ENCODE measurements at places on chromosomes 3 and 15. TPM values are rescaled to one million over a fixed set of nuclear protein-coding genes. Genes with fewer than 3 reads are reported as not detected.
A peak's percentile ranks its signal among the peaks of the same experiment; 100 is the strongest.

DNA sequence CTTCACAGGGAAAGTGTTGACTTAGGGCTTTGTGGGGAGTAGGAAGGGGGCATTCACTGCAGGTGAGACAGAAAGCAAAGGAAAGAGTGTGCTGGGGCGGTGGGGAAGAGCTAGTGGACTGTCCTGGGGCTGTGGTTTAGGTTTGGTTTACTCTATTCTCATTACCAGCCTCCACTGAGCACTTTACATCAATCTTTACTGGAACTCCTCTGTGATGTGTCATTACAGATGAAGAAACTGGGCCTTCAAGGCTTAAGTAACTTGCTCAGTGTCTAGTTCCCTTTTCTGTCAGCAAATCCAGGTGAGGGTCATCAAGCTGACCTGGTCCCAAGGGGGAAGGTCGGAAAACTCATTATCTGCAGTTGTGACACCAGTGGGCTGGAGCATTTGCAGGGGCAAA lies 120.2 kb upstream of the PFN2 start:
- no peak for DNase-seq
- H3K4me3 ChIP-seq: no peak overlapping the region
- no peaks in the 10 kb centered on the region for H3K27me3 ChIP-seq
- peaks cover 3% of the 10 kb centered on the region for H3K4me1 ChIP-seq
- no peaks in the 10 kb centered on the region for H3K36me3 ChIP-seq

DNA sequence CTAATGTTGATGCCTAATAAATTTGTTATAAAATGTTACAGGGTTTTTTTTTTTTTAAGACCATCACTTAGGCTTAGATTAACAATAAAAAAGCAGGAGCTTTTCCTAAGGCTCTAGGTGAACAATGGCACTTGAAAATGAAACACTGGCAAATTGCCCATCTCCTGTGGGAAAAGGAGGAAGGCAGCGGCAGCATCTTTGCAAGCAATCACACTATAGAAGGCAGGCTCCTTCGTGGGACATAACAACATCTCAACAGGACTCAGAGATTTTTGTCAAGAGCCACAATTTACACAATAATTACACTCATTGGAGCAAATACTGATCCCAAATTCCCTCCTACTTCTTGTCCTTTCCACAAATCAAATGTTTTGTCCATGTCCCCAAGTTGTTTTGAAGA lies 646.7 kb downstream of the ROBO2 start:
- H3K4me3 ChIP-seq: no peak overlapping the region
- DNase-seq: no peak
- H3K4me1 ChIP-seq: no peaks in the 10 kb centered on the region
- no peak overlapping the region for H3K27ac ChIP-seq

DNA sequence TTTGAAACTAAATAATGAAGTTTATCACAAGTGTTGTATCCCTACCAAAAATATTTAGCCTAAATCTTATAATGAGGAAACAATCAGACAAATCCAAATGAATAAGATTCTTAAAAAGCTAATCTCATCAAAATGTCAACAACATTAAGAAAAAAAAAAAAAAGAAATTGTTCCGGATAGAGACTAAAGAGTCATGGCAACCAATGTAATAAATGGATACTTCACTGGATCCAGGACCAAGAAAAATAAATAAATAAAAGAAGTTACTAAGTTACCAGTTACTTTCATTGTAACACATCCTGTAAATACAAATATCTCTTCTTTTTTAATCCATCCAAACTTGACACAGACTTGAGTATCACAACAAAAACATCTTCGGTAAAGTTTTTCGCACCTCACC lies 607 bp downstream of the MRPL47 start:
- H3K4me1 ChIP-seq: peaks cover 9% of the 10 kb centered on the region
- peak overlapping the region; percentile 99 for H3K27ac ChIP-seq
- peaks cover 7% of the 10 kb centered on the region for H3K36me3 ChIP-seq
- DNase-seq: no peak

- peak; percentile 62 for DNase-seq
- H3K36me3 ChIP-seq: no peaks in the 10 kb centered on the region
- peak overlapping the region; percentile 81 for H3K27ac ChIP-seq
- no peak overlapping the region for H3K4me3 ChIP-seq
- H3K4me1 ChIP-seq: peaks cover 7% of the 10 kb centered on the region
Observed at GRCh38 chr3:134601539-134602439, 49.0 kb downstream of the KY start.

DNA sequence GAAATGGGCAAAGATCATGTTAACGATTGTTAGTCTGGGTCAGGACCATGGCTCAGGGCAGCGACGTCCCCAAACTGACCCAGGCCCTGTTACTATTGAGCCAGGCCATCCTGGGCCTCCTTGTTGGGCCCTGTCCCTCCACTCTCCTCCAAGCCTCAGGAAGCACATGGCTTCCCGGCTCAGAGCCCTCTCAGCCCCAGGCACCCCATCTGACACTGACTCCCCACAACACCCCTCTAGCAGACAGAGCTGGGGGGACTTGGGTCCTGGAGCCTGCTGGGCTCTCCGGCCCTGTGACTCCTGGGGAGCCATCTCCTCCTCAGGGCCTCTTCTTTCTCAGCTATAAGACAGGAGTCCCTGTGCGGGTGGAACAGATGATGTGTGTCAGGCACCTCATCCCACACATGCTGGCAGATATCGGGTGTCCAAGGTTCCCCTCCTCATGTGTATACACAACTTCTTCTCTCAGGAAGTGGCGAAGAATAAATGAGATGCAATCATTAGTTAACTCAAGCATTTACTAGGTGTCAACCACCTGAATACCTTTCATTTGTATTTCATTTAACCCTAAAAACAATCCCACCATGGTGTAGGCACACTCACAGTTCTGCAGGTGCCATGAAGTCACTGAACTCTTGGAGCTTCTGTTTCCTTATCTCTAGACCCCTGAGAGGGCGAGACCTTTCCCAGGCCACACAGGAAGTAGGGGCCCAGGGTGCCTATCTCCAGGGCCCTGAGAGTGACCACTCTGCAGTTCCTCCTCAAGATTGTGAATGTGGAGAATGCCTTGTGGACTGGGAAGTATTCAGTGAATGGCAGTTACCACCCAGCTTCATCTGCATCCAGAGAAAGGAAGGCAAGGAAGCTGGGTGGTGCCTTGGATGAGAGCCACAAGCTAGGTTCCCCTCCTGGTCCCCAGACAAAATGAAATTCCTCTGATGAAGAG lies 282.5 kb upstream of the TLE3 start:
- no peak overlapping the region for H3K27ac ChIP-seq
- peaks cover 20% of the 10 kb centered on the region for H3K4me1 ChIP-seq
- no peaks in the 10 kb centered on the region for H3K36me3 ChIP-seq
- peaks cover 44% of the 10 kb centered on the region for H3K27me3 ChIP-seq

GRCh38 chr3:71859123-71859519 lies 74.2 kb upstream of the PROK2 start:
- H3K36me3 ChIP-seq: no peaks in the 10 kb centered on the region
- no peak for DNase-seq
- peaks cover 27% of the 10 kb centered on the region for H3K27me3 ChIP-seq

- H3K27ac ChIP-seq: no peak overlapping the region
- no peaks in the 10 kb centered on the region for H3K36me3 ChIP-seq
- H3K4me3 ChIP-seq: no peak overlapping the region
- H3K4me1 ChIP-seq: no peaks in the 10 kb centered on the region
- DNase-seq: no peak
- H3K27me3 ChIP-seq: peaks cover 27% of the 10 kb centered on the region
Observed at GRCh38 chr15:92028389-92028724, 174.8 kb downstream of the SLCO3A1 start.

DNA sequence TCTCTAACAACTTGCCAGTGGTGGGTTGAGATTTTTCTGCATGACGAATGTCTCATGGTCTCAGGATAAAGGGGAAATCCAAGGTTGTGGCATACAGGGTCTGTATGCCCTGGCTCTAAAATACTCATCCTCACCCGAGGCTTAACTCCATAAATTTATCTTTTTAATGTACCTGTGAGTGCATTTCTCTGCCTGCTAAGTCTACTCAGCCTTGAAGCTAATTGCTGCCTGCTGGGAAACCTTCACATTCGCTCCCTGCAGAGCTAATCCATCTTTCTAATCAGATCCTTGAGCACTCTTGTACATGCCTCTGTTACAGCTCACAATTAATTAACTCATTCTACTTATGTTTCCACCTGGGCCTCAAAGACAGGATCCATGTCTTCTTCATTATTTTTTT lies 93.8 kb downstream of the CMSS1 start:
- no peaks in the 10 kb centered on the region for H3K27me3 ChIP-seq
- peaks cover 2% of the 10 kb centered on the region for H3K36me3 ChIP-seq
- DNase-seq: no peak
- H3K4me1 ChIP-seq: peaks cover 53% of the 10 kb centered on the region

GRCh38 chr15:31051496-31052080 lies 49.9 kb downstream of the TRPM1 start:
- peaks cover 9% of the 10 kb centered on the region for H3K27me3 ChIP-seq
- peaks cover under 1% of the 10 kb centered on the region for H3K4me1 ChIP-seq
- H3K27ac ChIP-seq: no peak overlapping the region
- DNase-seq: no peak
- no peaks in the 10 kb centered on the region for H3K36me3 ChIP-seq

GRCh38 chr3:188196232-188196990 lies 42.5 kb downstream of the LPP start:
- no peak overlapping the region for H3K4me3 ChIP-seq
- peaks cover 7% of the 10 kb centered on the region for H3K36me3 ChIP-seq
- DNase-seq: no peak

DNA sequence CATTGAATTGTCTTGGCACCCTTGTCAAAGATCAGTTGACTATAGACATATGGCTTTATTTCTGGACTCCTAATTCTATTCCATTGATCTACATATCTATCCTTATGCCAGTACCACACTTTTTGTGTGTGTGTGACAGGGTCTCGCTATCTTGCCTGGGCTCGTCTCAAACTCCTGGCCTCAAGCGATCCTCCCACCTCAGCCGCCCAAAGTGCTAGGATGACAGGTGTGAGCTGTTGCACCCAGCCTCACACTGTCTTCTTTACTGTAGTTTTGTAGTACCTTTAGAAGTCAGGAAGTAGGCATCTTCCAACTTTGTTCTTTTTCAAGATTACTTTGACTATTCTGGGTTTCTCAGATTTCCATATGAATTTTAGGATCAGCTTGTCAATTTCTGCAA lies 24.3 kb downstream of the CDAN1 start:
- H3K27ac ChIP-seq: no peak overlapping the region
- H3K4me3 ChIP-seq: no peak overlapping the region
- peaks cover 2% of the 10 kb centered on the region for H3K4me1 ChIP-seq
- no peak for DNase-seq

DNA sequence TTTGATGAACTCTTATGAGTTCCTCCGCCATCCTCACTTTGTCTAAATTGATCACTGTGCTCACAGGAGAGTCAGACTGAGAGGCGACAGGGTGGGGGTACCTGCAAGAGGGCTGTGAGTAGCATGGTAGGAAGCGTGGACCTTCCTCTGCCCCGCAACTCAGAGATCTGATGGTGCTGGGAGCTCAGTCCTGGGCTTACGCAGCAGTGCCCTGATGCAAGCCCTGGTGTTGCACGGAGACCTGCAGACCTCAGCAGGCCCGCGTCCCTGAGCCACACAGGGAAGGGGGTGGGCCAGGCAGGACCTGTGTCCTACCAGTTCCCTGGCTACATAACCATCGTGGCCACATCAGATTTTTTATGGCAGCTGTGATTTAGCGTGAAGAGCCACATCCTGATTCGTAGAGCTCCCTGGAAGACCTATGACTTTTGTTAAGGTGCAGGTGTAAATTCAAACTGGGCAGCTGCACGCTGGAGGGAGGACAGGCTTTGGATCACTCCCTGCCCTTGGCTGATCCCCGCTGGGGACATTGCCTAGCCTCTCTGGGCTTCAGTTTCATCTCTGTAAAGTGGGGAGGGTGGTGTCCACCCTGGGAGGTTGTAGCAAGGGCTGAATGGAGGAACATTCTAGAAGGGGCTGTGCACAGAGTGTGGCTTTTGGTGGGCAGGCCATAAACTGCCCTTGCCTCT lies 176.1 kb downstream of the KLF13 start:
- no peak for DNase-seq
- H3K4me1 ChIP-seq: no peaks in the 10 kb centered on the region
- H3K36me3 ChIP-seq: no peaks in the 10 kb centered on the region
- H3K4me3 ChIP-seq: no peak overlapping the region
- no peak overlapping the region for H3K27ac ChIP-seq

DNA sequence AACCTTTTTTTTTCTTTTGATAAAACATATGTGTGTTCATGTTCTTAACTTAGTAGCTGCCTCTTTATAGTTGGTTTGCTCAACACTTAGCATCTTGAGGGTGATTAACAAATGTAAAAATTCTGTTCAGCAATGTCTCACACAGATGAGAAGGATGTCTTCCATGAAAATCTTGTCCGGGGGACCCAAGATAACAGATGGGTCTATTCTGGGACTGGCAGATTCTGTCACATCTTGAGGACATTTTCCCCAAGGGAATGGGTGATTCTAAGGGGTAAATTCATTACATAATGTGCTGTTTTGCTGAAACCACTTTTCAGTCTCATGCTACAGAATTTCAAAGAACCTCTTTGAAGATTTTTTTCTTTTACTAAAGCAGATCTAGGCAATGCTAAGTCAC lies 342.2 kb downstream of the IGSF11 start:
- peaks cover 5% of the 10 kb centered on the region for H3K27me3 ChIP-seq
- H3K36me3 ChIP-seq: no peaks in the 10 kb centered on the region
- H3K4me3 ChIP-seq: no peak overlapping the region
- no peak overlapping the region for H3K27ac ChIP-seq
- peaks cover 9% of the 10 kb centered on the region for H3K4me1 ChIP-seq

GRCh38 chr3:128784232-128784631 lies 58.2 kb downstream of the RAB7A start:
- H3K27me3 ChIP-seq: no peaks in the 10 kb centered on the region
- H3K4me3 ChIP-seq: no peak overlapping the region
- DNase-seq: peak; percentile 28

DNA sequence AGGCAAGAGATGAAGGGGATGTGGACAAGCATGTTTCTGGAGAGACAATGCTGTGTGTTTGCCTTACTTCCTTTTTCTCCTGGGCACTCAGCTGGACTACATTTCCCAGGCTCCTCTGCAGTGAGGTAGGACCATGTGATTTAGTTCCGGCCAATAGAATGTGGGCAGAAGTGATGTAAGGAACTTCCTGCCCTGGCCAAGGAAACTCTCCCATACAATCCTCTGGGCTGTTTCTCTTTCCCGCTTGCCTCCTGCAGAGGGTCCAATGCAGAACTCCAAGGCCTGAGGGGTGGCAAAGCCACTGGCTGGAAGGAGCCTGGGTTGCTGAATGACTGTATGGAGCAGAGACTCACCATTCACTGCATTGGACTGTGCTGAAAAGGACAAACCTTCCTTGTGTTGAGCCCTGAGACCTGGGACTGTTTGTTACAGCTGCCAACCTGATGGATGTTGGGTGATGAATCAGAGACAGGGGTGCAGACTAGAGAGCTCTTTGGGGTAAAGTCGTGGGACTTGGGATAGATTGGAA lies 82.7 kb upstream of the SLC6A6 start:
- DNase-seq: no peak
- peak overlapping the region; percentile 56 for H3K27ac ChIP-seq
- H3K4me1 ChIP-seq: peaks cover 23% of the 10 kb centered on the region

Gene ZNF860
- 2.2 TPM for total RNA-seq

Gene SUSD5
- 1.1 TPM for total RNA-seq

Gene AGBL1
- total RNA-seq: not detected

Gene TCF12
- total RNA-seq: 167 TPM

Gene KBTBD13
- not detected for total RNA-seq

Gene GOLGA6L10
- total RNA-seq: 9.5 TPM

Gene MUSTN1
- total RNA-seq: not detected

Gene DIS3L
- total RNA-seq: 53.7 TPM

Gene CYP11A1
- 2.0 TPM for total RNA-seq

Gene CHRNA5
- 8.1 TPM for total RNA-seq

Data from progenitor cell of endocrine pancreas (in vitro differentiated cells).